HS-5 (cell line): ENCODE measurements at places on chromosomes 6 and 20.

DNA sequence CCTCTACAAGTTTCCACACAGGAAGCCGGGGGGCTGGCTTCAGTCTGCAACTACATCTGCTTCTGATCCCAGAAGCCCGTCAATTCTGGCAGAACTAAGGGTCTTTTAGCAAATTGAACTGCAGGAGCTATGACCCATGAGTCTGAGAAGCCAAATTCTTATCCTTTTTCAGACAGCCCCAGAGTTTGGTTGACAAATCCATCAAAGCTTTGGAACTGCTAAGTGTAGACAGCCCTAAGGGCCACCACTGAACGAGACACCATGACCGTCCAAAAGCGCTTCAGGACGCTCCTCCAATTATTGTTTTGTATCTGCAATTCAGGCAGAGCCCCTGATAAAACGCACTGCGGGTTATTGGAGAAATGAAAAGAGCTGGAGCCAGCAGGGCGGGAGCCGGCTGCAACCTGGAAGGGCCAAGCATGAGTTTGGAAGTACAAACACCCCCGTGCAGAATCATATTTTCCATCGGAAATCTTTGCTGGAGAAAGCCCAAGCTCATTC is 67.1 kb downstream of the GNAS-AS1 start:
- DNase-seq = no peak

DNA sequence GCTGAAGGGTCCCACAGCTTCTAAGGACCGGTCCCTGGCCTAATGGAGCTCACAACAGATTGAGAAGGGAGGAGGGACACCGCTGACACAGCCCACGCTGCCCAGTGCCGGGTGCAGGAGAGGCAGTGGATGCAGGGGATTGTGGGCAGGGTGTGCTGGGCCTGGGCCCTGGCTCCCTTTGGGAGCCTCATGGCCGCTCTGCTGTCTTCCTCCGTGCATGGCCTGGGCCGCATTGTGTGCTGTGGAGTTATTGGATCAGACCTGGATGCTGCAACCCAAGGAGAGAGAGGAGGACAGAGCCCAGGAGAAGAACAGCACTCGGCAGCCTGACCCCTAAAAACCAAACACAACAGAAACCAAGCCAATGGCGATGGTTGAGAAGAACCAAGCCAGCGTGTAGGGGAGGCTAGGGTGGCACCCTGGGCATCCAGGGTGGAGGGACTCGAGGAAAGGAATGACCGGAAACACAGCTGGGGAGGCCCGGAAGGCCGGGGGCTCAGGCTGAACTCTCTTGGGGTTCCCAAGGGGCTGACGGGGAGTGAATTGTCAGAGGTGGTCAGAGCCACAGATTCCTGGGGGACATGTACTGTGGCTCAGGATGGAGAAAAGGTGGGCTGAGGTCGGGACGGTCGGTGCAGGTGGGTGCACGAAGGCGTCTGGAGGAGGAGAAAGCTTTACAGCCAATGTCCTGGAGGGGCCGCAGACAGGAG is 41.0 kb downstream of the ERMARD start:
- DNase-seq = no peak

DNA sequence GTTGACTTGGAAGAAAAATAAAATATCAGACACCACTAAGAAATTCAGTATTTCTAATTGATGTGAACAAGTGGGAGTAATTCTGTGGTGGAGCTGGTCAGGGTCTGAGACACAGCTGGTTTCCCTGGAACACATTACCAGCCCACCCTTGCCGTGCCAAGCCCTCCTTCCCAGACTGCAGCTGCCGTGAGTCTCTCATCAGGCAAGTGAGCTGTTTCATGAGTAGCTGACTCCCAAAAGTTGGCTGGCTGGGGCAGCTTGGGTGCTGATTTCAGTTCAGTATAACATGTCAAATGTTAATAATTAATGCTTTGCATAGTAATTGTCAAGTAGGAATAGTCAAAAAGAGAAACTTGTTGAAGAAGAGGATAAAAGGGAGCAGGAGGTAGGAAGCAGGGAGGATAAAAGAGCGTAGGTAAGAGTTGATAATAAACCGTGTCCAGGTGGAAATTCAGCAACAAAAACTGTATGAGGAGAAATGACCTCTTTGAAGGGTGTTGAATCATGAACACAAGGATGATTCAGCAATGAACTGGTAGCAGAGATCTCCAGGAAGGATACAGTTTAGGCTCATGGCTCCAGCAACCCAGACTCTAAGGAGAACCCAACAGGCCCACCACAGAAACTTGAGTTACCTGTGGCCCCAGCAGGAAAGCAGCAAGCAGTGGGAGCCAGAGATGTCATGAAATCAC is 110.9 kb upstream of the SSTR4 start:
- no peak for DNase-seq

- no peak for DNase-seq
Measured at GRCh38 chr20:23666698-23667097, 22.1 kb downstream of the CST4 start.

- DNase-seq = no peak
Measured at GRCh38 chr6:14009431-14009830, 84.7 kb downstream of the RNF182 start.

GRCh38 chr6:79231101-79231500 is 3.4 kb downstream of the HMGN3 start:
- DNase-seq = no peak

DNA sequence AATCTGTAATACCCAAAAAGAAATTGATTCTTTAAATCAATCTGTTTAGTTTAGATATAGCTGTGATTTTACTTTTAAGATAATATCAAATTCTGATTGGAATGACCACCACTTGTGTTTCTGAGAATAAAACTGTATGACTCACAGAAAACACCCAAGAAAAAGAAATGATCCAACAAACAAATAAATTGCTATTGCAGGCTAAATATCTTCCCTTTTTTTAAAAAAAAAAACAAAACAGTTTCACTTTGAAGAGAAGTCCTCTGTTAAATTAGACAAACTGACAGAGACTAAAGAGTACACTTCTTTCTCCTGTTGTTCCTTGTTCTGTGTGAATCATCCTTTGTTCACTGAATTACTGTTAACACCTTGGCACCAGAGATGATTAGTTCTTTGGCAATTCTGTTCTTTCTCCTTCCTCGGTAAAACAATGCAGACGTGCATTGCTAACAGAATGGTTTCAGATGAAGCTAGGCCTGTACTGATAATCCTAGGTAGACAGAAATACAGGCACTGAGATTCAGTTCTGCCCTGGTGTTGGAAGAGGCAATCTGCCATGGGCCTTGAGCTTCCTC is 895.2 kb upstream of the CITED2 start:
- DNase-seq = no peak

GRCh38 chr6:116387374-116387773 is 16.6 kb downstream of the DSE start:
- DNase-seq = peak; percentile 74

- no peak for DNase-seq
Measured at GRCh38 chr6:142174703-142175102, 27.6 kb downstream of the VTA1 start.

DNA sequence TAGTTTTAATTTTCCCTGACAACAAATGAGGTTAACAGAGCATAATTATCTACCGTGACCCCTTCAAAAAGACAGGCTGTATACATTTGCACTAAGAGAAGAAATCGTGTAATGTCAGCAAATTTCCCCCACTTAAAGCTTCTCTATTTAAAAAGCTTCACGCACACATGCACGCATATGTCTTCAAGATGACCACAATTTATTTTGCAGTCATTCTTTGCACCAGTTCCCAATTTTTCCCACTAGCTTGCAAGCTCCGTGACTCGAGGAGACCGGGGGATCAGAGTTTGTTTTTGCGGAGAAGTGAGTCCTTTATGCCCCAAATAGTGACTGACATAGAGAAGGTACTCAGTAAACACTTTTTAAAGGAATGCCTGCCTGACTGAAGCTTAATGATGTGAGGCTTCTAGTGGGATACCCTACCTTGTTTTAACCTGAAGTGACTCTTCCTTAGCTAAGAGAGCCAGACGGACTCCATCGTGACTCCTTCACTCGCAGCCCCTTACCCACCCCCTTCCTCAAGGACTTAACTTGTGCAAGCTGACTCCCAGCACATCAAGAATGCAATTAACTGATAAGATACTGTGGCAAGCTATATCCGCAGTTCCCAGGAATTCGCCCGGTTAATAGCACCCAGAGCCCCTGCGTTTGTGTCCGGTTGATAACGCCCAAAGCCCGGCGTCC is 9.3 kb upstream of the NQO2 start:
- DNase-seq = no peak

- DNase-seq = no peak
Measured at GRCh38 chr20:31638816-31639215, 1.1 kb downstream of the COX4I2 start.

DNA sequence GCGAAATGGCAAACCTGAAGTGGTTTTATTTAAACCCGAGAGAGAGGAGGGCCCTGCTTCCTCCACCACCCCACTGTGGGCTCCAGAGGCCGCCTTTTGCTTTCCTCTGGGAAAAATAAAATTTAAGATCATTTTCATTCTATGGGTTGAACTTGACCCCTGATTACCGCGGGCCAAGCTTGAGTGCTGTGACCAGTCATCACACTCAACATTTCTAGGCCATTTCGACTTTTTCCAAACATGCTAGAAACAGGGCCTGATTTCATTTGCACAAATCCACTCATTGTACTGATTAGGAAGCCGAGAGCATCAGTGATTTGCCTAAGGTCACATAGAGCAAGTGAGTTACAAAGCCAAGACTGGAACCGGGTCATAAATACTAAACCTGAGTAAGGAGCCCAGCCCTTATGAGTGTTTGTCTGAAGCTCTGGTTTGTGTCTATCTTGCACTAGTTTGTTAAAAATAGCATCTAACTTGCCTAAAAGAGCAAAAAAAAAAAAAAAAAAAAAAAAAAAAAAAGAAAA is 179.7 kb downstream of the DLL1 start:
- no peak for DNase-seq

DNA sequence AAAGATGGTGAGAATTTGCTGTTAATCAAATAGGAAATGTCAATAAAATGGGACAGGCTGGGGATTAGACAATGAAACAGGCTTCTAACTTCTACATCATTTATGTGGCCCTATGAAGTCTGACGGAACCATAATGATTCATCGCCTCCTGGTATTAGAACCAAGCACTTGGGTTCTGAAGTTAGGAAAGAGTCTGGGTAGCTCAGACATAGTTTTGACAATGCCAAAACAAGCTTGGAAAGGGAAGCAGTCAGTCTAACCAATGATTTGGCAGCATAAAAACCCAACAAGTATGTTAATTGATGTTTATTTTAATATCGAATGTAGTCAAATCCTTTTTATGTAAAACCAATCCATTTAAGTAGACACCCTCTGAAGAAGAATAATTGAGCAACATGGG is 160.8 kb upstream of the RSPO3 start:
- no peak for DNase-seq

DNA sequence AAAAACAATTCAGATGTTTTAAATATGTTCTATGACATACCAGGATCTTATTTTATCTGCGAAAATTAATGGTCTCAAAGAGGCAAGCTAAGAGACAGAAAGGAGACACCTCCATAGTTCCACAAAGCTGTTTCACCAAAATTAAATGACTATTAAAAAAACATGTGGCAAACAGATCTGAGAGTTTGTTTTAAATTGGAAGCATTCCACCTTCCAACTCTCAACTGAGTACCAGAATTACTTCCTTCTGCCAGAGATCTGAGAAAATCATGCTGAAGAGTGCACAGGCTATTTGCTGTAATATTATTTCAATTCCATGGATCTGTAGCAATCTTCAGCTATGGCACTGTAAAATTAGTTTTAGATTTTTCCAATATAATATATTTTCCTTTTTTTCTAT is 669.5 kb upstream of the MARCKS start:
- DNase-seq = no peak

DNA sequence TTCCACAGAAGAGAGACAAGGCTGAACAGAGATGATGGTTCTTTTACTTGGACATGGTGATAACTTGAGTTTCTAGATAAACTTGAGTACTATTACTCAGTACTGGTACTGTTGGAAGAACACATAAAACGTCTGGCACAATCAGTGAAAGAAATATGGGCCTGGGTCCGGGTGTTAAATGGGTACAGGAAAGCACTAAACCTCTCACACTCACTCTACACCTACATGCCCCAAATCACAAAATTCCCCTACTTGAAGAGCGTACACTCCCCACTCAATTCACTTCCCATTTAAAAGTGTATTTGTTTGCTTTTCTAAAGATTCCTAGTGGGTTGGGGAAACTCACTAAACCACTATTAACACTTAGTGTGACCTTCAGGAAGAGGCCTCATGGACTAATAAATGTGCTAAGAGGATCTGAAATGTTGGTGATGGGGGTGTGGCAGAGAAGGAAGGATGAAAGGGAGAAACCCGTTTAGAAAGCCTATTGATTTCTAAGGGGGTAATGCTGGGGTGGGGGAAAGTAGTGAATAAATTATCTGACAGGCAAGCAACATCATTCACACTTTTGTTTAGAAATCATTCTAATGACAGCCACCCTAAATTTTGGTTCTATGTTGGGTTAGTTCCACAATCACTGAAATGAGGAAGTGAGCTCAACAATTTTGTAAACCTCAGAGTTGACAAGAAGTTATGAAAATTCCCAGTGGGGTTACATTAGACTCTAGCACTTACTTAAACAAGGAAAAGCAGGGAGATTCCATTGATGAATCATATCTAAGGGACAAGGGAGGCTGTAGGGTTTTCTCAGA is 222.6 kb upstream of the MARCKS start:
- DNase-seq = no peak

- DNase-seq = no peak
Measured at GRCh38 chr20:1804554-1804956, 90.7 kb upstream of the SIRPA start.

DNA sequence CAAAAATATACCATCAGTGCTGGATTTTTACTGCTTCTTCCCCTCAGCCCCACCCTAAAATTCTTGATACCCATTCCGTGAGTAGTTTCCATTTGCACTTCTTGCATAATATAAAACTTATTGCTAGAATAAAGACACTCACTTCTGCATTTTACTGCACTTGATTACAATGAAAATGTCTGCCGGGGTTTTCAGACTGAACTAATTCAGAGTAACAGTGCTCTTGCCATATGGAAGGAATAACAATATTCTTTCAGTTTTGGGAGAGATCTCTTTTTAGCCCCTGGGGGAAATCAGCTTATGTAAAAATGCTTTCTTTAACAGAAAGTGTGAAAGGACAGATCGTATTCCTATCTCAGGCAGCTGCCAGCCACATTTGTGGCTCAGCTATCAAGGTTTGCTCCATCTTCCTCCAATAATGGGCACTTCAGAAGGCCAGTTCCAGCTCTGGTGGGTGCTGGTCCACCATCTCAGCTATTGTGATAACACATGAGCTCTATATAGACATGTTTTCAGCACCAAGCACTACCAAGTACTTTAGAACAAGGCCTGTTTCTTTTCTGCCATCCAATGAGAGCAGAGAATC is 8.9 kb downstream of the SMLR1 start:
- DNase-seq = no peak

- peak; percentile 11 for DNase-seq
Measured at GRCh38 chr6:170516783-170517616, 36.1 kb downstream of the PSMB1 start.
